ENCODE measurements at places on chromosomes 1 and 21. TPM values are rescaled to one million over a fixed set of nuclear protein-coding genes. Genes with fewer than 3 reads are reported as not detected.
A peak's percentile ranks its signal among the peaks of the same experiment; 100 is the strongest.

DNA sequence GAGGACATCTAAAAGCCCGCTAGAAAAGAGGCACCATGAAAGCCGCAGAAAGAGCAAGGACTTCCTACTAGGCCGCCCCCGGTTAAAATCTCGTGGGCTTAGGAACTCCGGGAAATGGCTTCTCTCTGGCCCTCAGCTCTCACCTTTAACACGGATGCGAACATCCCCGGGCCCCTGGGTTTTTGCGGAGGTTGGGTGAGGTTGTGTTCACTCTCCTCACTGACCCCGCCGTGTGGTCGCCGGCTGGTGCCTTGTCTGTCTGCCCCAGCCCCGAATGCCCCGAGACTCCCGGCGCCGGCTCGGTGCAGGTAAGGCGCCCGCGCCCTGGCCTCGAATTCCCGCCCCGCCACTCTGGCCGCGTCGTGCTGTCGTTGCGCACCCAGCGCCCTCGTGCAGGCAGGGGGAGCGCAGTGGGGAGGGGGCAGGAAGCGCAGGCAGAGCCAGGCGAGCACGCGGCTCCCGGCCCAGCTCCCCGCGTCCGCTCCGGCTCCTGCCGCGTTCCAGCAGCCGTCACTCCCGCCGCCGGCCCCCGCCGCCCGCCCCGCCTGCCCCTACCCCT, at the start of gene SHISAL2A:
TSS of gene SHISAL2A (plus strand) at position 437 of the 559 bp plus-strand sequence. CDS start 326 bp downstream, outside the sequence.
- DNase-seq = peak; percentile 78

- no peak for DNase-seq
Observed at GRCh38 chr1:3929126-3929525, 29.1 kb upstream of the C1orf174 start.

GRCh38 chr21:46048926-46049889, 48.7 kb upstream of the COL6A2 start:
- no peak for DNase-seq

GRCh38 chr1:178727014-178727895, 2.2 kb downstream of the RALGPS2 start:
- DNase-seq = no peak

- no peak for DNase-seq
Observed at GRCh38 chr1:9413877-9414213, 121.2 kb downstream of the SPSB1 start.

GRCh38 chr21:29827236-29827635, 112.6 kb downstream of the GRIK1 start:
- no peak for DNase-seq

DNA sequence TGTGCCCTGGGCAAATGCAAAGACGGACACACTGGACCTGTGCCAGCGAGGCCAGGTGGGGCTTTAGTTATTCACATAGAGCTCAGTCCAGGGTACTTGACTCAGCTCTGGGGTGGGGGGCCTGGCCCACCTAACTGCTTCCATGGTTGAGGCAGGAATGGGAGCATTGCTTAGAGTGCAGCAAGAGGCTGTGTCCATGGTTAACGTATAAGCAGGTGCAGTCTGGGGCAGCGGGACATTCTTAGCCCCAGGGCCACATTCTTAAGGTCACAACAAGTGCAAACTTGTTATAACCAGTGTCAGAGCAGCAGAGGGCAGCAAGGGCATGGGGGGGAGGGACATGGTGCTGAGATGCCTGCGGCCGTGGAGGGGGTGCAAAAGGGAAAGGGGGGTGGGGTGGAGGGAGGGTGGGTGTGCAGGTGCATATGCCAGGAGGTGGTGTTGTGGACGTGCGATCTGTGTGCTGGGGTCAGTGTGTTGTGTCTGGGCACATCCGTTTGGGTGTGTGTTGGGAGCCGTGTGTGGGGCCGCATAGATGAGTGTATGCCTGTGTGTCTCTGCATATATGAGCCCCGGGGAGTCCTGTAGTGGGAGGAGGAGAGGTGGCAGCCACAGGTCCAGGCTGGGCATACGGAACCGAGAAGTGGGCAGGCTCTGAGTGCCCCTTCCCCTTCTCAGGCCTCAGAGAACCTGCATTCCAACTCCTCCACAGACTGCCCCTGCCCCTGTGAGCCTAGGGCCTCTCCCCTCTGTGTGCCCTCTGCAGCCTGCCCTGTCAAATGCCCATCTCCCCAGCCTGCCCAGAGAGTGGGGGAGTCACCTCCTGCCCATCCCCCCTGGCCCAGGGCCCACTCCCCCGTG, 8.4 kb downstream of the KCNJ10 start:
- no peak for DNase-seq

- no peak for DNase-seq
Observed at GRCh38 chr1:68049941-68050878, at the start of gene DIRAS3. DIRAS3 (minus strand) TSS chr1:68050627; CDS start chr1:68047297, 3,330 bp downstream.

DNA sequence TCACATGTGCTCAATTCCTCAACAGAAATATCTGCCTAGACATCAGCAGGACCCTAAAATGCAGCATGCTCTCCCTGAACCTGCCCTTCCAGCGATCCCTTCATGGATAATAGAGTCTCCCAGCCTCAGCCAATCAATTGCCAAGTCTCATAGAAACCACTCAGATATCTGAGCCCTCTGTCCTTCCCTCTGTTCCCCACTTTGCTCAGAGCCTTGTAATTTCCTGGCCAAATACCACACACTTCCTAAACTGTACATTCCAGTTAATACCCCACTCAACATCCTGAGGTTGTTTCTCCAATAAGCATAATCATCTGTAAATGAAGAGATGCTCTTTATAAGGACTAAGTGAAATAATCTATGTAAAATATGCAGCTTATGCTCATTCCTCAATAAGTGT, 59.3 kb upstream of the PTGFRN start:
- DNase-seq = no peak

GRCh38 chr1:97186381-97186780, 464.8 kb downstream of the PTBP2 start:
- no peak for DNase-seq

DNA sequence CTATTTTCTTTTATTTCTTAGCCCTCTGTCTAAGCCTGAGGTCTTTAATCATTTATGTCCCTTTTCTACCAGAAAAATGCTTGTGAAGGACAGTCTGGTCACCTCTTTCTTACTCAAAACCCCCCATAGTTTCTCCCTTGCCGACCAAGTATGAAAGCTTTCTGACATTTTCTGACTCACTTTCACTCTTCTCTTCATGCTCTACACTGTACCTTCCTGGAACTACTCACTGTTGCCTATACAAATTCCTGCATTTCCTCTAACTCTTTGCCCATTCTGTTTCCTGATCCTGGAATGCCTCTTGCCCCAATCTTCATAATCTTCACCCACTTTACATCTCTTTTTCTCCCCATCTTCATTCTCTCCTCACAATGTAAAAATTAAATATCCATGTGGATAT, 380.0 kb downstream of the HHIPL2 start:
- DNase-seq = no peak

DNA sequence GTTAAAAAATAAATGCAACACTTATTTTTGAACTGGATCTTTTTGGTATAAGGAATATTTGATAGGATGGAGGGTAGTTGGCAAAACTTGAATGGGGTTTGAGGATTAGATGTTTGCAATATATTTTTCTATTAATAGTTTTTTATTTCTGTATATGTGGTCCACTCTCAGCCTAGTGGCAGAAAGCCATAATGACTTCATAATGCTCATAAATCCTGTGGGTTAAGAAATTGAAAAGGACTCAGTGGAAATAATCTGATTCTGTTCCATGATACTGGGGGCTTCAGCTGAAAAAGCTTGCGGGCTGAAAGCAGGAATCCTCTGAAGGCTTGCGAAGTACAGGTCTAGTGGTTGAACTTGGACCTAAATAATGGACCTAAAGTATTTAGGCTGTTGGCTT, 1028.6 kb upstream of the PRMT6 start:
- DNase-seq = no peak

GRCh38 chr21:44926331-44927101, 5.8 kb upstream of the ITGB2 start:
- no peak for DNase-seq

GRCh38 chr1:14757286-14757625, 158.8 kb downstream of the KAZN start:
- DNase-seq = no peak

DNA sequence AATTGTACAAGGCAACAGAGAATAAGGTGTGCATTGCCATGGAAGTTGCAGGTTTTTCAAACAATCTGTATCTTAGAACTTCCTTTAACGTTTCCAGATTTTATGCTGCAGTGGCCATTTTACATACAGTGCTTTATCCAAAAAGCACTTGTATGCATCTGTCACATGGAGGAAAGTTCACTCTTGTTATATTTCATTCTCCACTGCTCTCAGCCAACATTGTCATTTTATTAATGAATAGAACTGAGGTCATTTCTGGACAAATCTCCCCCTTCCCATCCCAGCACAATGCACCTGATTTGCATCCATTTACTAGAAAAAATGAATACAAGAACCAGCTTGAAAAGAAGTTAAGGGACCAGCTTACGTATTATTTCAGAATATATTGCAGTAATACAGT, 342.0 kb downstream of the USP25 start:
- DNase-seq = no peak

DNA sequence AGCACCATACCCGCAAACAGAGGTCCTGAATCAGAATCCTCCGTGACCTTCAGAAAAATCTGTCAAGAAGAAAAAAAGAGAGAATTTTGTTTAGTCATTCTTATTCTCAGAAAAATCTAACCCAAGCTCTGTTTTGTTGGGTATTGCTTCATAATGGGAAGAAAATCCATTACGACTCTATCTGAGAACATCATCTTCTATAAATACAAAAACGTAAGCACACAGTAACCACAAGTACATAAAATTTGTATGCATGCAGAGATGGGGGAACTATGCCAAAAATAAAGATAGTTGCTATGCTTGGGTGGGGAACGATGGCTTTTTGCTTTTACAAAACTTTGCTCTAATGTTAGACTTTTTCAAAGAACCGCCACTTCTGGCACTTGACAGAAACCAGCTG, 84.2 kb downstream of the ABCA4 start:
- DNase-seq = no peak

GRCh38 chr1:174939775-174940545, 59.8 kb upstream of the CACYBP start:
- no peak for DNase-seq

GRCh38 chr1:10236405-10237156, 26.2 kb downstream of the KIF1B start:
- no peak for DNase-seq

GRCh38 chr1:157878059-157878458, 36.5 kb upstream of the CD5L start:
- DNase-seq = no peak

- DNase-seq = no peak
Observed at GRCh38 chr1:73500154-73500553, 697.8 kb downstream of the LRRIQ3 start.

- no peak for DNase-seq
Observed at GRCh38 chr1:156081180-156081916, 917 bp downstream of the MEX3A start.

GRCh38 chr1:115275216-115275615, 62.8 kb downstream of the NGF start:
- DNase-seq = no peak

- no peak for DNase-seq
Observed at GRCh38 chr1:206094024-206094423, 23.2 kb downstream of the AVPR1B start.

DNA sequence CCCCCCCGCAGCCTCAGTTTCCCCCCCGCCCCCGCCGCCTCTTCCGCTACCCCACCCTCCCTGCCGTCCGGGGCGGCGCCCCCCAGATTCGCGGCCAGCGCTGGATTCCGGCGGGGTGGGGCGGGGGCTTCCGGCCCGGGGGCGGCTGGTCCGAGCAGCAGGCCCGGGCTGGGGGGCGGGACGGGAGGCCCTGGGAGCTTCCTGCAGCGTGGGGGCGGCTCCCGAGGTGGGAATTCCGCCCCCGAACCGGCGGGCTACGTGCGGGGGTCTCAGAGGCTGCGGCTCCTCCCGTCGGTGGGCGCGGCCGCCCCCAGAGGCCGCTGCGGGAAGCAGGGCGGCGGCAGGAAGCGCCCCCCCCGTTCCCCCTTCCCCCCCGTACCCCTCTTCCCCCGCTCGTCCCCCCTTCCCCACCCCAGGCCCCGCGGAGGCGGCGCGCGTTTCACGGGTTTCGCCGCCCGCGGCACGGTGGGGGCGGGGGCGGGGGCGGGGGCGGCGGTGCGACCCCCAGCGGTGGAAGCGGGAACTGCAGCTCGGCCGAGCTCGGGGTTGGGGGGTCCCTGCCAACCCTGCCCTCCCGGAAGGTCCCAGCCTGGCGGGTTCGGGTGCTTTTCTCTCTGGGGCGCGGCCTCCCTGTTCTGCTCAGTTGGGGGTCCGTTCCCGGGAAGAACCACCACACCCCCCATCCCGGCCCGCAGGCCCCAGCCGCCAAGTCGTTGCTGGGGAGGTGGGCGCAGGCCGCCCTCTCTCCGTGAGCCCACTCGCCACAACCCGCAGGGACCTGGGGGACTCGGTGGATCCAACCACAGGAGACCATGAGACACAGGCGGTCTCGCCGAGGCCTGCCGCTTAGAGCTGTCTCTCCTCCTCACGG, 76.3 kb downstream of the MORN1 start:
- DNase-seq = peak; percentile 66

- no peak for DNase-seq
Observed at GRCh38 chr1:234840843-234841242, 230.9 kb upstream of the IRF2BP2 start.

DNA sequence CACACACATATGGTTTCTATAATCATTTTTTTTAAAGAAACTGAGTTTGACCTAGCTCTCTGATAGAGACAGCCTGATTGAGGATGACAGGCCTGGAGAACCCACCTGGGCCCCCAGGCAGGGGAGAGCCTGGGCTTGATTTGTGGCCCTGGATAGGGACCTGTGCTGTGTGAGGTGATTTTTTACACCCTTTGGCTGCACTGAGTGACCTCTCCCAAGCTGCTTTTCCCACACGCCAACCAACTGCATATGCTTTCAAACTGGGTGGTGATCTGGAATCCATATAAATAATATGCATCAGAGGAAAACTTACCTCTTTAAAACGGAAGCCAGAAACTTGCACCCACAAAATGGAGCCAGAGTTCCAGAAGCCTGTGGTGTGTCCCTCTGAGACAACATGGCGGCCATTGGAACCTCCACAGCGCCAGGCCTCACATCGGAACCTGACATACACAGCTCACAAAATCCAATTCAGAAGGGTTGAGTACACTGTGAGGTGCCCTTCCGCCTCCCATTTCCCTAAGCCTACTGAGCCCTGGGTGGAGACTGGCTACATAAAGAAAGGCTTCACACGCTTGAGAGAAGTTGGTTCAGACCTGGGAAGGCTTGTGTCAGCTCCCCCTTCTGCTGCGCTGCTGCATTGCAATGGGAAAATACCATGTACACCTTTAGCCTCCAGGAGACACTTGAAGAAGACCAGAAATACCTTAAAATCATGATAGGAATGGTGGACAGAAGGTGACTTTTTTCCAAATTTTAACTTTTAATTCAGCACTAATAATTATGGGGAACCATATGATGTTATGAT, 160.7 kb downstream of the HHIPL2 start:
- DNase-seq = no peak

GRCh38 chr1:83927701-83928100, 71.2 kb downstream of the TTLL7 start:
- no peak for DNase-seq

DNA sequence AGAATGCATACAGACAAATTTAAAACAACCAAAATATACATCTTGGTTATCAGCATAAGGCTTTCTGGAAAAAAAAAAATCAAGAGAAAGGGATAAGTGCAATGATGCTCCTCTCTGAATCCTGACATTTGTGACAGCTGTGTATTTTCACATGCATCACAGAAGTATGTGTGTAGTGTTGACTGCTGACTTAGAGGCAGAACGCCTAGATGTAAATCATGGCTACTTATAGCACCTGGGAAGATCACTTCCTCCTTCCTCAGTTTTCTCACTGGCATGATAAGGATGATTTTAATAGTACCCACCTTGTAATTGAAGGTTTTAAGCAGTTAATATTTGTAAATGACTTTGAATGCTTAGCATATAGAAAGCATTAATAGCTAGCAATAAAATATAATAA, 112.5 kb downstream of the MRPL39 start:
- DNase-seq = no peak

OR2L2 gene
- total RNA-seq = 0.24 TPM

DNASE2B gene
- total RNA-seq = not detected

RIPPLY3 gene
- not detected for total RNA-seq

SLC19A1 gene
- total RNA-seq = 10.7 TPM
